ENCODE measurements at places on chromosomes 5 and 9.

DNA sequence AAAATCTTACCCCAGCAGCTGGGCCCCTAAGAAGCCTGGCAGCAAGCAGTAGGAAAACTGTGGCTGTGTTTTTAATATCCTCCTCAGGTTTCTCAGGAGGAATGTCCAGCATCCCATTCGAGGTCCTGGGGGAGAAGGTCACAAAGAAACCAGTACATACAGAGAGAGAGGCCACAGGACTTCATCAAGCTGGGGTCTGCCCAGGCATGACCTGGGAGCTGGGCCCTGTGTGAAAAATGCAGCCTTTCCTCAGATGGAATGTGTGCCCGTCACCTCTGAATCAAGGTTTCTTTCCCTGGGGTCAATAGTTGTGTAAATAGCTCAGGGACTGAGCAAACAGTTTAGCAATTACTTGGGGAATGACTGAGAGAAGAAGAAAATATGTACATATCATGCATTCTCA, 33.9 kb upstream of the RAD23B start:
- no peak for DNase-seq

GRCh38 chr5:59798862-59799667, 94.5 kb downstream of the PDE4D start:
- no peak for DNase-seq

GRCh38 chr5:81776258-81776657, 25.4 kb upstream of the SSBP2 start:
- no peak for DNase-seq

DNA sequence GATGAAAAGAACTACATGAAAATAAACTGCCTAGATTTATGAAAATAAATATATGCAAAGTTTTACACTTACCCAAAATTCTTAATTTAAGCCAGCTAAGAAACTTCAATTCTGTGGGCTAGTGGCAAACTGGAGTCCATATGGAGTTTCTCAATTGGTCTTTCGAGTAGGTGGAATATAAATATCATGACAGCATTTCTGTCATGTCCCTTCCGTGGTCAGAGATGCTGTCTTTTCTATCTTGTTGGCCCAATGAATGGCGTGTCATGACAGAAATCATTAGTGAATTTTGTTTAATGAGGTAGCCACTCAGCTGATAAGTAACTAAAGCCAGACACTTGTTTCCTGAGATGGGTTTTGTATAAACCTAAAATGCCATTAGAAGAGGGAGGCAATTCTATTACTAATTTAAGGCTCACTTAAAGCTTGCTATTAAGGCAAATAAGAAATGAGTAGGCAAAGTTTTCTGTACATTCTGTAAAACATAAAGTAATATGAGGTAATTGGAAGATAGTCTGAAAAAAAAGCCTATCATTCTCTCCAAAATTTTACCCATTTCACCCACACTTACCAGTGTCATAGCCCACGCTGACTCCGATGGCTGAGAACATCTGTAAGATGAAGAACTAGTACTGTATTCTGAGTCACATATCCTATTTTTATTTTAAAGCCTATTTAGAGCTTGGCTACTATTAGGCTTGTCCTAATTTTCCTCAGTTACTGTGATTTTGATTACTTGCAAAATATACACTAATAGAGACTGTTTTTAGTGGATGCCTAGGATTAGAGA, 419.3 kb upstream of the MEF2C start:
- no peak for DNase-seq

DNA sequence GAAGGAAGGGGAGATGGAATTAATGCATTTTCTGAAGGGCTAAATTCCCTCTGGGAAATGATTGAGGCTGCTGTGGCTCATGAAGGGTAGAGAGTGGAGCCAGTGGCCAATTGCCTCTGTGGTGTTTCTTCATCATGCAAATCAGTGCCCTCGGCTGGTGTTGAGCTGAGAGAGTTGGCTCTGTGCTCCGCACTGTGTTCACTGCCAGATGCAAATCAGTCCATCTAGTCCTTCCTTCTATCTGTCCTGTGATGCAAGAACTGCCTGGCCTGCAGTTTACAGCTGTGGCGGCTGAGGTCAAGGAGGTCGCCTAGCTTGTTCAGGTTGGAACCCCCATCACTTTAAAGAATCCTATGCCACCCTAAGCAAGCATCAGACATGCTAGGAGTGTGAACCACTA, 6.0 kb downstream of the TMEM171 start:
- DNase-seq: peak; percentile 91

DNA sequence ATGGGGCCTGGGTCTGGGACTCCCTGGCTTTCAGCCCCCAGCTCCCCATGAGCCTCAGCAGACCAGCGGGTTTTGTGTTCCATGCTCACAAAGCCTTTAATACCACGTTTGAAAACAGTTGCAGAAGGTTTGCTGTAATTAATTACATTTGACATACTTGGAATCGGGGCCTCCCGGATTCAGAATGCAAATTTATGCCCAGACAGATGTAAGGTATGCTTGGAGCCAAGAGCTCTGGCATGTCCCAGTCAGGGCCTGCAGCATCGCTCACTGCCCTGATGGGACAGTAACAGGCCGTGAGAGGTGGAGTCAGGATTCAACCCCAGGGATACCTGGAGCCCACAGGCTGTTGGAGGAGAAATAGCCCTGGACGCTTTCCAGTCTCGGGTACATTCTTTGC, 12.2 kb downstream of the ZNF618 start:
- no peak for DNase-seq

GRCh38 chr5:88558366-88558765, 289.7 kb upstream of the TMEM161B start:
- DNase-seq: no peak

- no peak for DNase-seq
Measured at GRCh38 chr9:78783743-78784142, 486.8 kb downstream of the PSAT1 start.

DNA sequence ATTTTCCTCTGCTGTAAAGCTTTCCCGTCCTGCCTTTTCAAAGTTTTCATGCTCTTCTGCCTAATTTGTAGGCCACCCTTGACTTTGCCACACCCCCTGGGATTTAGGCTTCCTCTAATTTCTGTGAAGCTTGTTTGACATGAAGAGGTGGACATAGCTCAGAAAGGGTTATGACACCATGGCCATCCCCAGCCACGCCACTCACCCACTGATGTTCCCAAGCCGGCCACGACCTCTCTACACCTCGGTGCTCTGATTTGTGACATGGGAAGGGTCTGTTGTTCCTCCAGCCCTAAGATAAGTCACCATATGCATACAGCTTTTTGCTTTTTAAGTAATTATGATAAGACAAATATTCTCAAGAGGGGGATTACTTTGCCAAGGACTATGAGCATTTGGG, 139.5 kb downstream of the BARX1 start:
- DNase-seq: no peak
